Activated CD4-positive, alpha-beta memory T cell treated with anti-CD3 and anti-CD28 coated beads, Interleukin-2, amount 10 ng/mL, durations not matched to agents 7 days and 5 days (primary cell): ENCODE measurements at places on chromosomes 7 and 10. TPM values are rescaled to one million over a fixed set of nuclear protein-coding genes. Genes with fewer than 3 reads are reported as not detected.

The ASIC3 gene
- total RNA-seq, result 6.2 TPM

The BRAT1 gene
- 31.1 TPM for total RNA-seq

The ASAH2 gene
- total RNA-seq, result 2.1 TPM

The CD36 gene
- not detected for total RNA-seq

The ELOVL3 gene
- not detected for total RNA-seq

The PIP gene
- total RNA-seq, result not detected

The FKBP9 gene
- total RNA-seq, result 1.2 TPM

- DNase-seq, result no peak
Measured at GRCh38 chr10:28774051-28774995, 97.0 kb downstream of the BAMBI start.

GRCh38 chr10:33617381-33618080 lies 283.1 kb upstream of the NRP1 start:
- DNase-seq, result no peak

DNA sequence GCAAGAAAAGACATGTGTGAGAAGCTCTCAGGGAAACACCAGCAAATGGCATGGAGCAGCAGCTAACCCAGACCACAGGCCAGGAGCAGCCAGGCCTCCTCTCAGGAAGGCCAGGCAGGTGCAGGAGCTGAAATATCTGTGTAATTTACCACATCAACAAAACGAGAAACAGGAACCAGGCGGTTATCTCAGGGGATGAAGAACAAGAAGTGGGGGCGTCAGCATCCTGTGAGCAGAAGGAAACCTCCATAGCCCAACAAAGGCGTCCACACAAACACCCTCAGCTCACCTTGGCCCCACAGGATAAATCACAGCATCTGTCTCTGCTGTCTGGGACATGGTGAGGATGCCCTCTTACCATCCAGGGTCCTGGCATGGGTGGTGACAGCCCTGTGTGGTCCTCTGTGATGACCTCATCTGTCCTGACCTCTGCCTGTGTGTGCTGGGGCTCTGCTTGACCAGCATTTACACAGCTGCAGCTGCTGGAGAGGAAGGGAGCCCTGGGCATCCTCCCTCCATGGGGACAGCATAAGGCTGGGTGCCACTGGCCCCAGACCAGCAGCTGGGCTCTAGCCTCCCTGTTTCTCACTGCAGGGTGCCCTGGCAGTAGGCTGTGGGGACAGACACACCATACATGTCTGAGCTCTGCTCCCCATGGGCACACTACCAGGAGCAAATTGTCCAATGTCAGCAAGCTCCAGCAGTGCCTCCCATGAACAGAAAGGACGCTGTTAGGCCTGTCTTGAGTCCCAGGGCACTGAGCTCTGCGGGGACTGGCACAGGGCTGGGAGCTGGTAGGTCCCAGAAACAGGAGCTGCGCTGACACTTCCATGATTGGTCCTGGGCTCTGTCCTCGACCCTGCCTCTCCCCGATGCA lies 34.6 kb downstream of the ANXA8 start:
- DNase-seq, result peak; percentile 13

DNA sequence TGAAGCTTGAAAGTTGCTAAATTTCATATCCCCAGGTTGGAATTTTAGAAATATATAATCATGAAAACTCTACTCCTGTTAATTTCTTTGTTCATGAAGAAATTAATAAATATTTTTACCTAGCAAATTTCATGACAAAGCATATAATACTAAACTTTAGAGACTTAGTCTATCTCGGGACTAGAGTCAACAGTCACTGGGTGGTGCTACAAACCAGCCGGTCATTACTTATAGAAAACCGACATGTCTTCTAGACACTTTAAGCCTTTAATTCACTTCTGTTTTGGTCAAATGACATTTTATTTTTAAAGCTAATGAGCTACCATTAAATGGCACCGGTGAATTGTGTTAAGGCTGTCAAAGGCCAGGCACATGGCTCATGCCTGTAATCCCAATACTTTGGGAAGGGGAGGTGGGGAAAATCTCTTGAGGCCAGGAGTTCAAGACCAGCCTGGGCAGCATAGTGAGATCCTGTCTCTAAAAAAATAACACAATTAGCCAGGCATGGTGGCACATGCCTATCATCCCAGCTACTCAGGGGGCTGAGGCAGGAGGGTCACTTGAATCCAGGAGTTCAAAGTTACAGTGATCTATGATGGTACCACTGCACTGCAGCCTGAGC lies 270.1 kb downstream of the CACNA2D1 start:
- no peak for DNase-seq

DNA sequence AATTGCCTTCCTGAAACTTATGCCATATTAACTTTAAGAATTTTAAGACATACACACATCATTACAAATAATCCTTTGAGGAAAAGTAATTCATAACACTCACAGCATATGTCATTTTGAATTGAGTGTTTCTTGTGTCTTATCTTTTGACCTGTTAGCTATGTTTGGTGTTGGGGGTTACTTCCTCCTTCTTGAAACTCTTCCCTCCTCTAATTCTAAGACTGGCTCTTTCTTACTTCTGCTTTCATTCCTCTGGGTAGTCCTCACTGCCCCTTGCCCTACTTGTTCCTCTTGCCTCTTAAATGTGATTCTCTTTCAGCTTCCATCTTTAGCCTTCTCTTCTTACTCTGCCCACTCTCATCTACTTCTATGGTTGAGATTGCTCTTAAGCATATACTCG lies 28.3 kb upstream of the PIP4K2A start:
- no peak for DNase-seq

GRCh38 chr10:76649723-76650127 lies 987.9 kb downstream of the KCNMA1 start:
- no peak for DNase-seq

DNA sequence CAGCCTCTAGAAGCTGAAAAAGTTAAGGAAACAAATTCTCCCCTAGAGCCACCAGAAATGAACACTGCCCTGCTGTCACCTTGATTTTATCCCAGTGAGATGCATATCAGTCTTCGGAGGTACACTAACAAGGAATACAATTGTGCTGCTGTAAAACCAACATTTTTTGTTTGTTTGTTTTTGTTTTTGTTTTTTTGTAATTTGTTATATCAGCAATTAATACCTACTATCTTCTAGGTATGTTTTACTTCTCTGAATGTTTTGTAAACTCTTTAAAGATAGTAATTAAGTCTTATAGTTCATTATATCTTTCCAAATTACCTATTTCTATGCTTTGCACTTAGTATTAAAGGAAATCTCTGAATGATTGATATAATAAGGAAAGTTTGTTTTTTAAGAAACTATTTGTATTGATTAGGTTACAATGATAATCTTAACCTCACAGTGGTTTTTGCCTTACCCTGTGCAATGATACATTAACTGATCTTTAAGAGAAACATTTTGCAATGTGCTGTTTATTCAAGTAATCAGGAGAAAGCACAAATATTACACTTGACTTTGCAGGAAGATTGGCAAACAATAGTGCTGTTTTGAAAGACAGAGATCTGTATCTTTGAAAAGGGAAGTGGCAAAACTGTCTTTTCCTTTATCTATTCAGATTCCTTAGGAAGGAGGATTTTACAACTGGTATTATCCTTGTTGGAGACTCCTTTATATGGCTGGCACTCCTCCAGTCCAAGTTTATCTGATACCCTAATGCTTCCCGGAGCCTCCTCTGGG lies 11.3 kb upstream of the HGF start:
- DNase-seq, result no peak

- no peak for DNase-seq
Measured at GRCh38 chr10:62625484-62625883, 179.0 kb upstream of the ADO start.
